ENCODE measurements at places on chromosomes 16 and 17.

GRCh38 chr17:48954300-48954755 is 9.7 kb upstream of the SNF8 start:
- DNase-seq = no peak

GRCh38 chr16:50548125-50548908 is at the start of gene NKD1:
Gene NKD1 (plus strand): TSS chr16:50548396. CDS start chr16:50548554, 158 bp downstream.
- no peak for DNase-seq

- no peak for DNase-seq
These were observed 62.6 kb upstream of the ENDOV start for GRCh38 chr17:80352216-80352895.

DNA sequence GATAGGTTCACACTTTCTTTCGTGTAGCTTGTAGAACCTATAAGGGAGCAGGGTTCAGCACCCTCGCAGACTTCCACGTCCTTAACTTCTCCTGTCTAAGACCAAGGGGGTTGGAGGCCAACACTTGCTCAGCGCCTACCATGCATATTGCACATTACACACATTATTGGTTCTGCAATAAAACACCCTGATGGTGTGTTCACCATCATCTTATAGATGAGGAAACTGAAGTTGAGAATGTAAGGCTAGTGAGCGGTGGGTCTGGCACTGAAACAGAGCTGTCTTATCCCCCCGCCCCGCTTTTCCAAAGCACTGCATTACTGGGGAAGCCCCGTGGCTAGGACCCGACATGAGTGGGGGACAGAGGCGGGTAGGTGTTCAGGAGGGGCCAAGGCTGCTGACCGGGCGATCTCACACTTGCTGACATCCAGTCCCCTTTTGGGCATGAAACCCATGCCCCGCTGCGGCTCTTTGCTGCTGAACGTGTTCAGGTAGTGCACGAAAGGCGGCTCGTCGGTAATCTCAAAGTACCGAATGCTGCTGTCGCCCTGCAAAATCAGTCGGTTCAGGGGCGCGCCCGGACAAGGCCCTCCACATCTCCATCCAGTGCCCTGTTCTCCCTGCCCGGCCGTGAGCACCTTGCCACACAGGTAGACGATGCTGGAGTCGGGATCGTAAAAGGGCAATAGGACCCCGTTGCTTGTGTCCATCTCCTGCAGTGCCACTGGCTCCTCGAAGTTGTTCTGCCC is 6.2 kb downstream of the CORO6 start:
- DNase-seq = no peak

GRCh38 chr16:450785-451512 is 25.5 kb downstream of the RAB11FIP3 start:
- no peak for DNase-seq

DNA sequence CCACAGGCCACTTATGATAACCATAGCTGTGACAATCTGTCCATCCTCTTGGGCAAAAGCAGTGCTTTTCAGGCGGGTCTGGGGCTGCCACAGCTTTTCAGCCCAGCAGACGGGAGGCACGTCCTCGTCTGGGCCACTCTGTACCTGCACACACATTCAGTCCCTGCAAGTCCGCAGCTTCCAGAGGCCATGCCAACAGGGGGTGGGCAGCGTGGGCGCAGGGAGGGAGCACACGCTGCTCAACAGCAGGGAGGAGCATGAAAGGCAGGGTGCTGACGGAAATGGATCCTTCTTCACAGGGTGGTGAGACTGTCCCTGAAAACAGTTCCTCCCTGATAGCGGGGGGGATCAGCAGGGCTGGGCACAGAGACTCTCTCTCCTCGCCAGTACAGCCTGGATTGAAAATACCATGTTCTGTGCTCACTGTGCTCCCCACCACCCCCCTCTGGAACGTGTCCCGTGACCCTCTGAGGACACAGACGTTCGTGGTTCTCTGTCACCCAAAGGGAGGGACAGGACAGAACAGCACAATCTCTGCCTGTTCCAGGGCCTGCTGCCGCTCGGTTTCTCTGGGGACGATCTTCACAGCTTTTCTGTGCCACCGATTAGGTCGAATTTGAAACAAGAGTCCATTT is 41.7 kb downstream of the PEMT start:
- no peak for DNase-seq

GRCh38 chr17:40479754-40480480 is 21.5 kb downstream of the TNS4 start:
- DNase-seq = no peak

- DNase-seq = no peak
These were observed 81.4 kb downstream of the SDR42E1 start for GRCh38 chr16:81929841-81930240.

DNA sequence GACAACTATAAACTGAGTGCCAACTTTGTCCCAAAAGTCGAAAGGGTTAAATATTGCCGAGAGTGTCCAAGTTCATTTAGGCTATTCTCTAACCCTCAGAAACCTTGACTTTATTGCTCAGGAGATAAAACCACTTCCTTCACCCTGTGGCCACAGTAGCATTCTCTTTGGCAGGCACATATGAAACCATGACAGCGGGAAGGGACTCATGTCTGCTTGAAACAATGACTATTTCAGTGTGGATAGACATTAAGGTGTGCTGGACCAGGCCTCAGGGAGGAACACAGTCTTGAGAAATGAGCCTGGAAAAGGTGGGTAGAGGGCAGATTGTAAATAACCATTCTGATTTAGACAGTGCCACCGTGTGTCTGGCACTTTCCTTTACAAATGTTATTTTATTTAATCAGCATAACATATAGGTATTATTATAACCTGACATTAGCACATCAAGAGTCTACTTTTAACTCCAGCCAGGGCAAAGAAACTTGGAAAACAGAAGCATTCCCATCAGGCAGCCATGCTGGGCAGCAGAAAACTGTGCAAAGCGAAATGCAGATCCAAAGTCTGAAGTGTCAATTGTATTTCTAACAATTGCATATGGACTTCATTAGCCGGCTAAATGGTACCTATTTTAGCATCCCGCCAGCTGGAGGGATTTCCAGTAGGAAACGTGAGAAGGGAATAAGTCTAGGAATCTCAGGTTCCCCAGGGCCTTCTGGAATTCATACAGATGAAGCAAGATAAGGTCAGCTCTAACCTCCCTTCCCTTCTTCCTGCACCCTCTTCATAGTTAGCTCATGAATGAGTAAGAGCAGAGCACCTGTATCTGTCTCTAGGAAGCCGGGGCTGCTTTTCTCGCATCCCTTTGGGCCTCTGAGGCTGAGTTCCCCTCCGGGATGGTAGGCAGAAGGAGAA is 212.8 kb upstream of the ELAC2 start:
- no peak for DNase-seq

DNA sequence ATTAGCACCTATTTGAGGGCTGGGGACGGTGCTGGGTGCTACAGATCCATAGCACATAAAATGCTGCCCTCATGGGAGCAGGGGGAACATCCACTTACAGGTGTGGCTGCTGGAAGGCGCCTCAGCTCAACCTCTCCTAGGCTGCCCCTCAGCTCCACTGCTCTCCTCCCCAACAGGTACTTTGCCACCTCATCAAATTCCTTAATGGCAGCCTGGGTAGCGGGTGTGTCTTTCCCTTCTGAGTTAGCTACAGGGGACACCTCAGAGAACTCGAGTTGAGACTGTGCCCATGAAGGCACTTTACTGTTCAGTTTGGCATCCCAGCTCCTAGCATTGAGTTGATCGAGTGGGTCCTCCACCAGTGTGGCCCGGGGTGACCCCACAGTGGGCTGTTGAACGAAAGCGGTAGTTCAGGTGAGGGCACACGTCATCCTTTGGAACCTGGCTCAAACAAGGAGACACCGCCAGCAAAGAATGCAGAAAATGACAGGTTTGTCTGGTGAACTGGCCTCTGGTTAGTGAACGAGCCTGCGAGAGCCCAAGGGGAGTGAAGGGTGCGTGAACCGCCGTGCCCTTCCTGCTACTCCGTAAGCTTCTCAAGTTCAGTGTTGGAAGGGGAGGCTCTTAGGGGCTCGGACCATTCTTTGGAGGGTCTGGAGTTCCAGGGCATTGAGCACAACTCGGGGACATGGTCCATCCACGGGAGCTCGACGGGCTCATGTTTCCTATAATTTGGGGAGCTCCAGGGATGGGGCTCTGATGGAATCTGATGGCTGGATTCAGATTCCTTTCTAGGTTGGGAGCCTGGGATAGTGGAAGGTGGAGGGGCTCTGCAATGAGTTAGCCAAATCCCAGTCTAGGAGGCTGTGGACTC is 3.5 kb upstream of the CMIP start:
- DNase-seq = no peak

DNA sequence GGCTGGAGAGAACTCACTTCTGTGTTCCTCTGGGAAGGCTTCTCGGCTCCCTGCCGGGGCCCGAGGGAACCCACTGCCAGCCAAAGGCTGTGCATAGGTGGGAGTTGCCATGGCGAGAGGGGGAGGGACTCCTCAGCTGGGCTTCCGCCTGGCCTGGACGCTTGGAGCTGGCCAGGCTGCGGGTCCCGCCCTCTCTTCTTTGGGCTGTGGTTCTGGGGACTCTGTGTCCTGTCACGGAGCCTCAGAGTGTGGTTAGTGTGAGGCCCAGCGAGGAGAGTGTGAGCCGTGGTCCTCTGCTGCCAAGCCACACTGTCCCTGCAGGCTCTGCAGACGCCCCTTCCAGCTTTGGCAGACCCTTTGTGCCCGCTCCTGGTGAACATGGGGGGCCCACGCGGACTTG is 123.1 kb downstream of the OR1D5 start:
- no peak for DNase-seq

DNA sequence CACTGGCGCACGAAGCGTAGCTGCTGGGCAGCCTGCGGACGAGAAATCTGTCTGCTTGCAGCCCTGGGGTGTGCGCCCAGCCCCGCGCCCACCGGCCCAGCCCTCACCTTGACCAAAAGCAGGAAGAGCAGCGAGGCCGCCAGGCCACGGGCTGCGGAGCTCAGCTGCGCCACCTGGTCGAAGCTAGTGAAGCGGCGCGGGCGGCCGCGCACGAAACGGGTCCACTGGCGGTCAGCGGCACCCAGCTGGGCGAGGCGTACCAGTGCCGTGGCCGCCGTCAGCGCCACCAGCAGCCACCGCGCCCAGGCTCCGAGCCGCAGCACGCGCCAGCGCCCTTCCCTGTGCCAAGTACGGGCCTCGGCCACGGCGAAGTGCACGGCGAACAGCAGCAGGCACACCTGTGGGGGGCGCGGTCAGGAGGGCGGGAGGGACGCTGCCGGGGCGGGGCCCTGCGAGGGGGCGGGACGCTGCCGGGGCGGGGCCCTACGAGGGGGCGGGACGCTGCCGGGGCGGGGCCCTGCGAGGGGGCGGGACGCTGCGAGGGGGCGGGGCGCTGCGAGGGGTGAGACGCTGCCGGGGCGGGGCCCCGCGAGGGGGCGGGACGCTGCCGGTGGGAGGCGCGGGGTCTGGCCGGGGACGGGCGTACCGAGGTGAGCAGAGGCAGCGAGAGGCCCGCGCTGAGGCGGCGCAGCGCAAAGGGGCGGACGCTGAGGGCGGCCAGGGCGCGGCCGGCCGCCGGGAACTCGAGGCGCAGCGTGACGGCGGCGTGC is 43.2 kb downstream of the TSC2 start:
- DNase-seq = no peak

DNA sequence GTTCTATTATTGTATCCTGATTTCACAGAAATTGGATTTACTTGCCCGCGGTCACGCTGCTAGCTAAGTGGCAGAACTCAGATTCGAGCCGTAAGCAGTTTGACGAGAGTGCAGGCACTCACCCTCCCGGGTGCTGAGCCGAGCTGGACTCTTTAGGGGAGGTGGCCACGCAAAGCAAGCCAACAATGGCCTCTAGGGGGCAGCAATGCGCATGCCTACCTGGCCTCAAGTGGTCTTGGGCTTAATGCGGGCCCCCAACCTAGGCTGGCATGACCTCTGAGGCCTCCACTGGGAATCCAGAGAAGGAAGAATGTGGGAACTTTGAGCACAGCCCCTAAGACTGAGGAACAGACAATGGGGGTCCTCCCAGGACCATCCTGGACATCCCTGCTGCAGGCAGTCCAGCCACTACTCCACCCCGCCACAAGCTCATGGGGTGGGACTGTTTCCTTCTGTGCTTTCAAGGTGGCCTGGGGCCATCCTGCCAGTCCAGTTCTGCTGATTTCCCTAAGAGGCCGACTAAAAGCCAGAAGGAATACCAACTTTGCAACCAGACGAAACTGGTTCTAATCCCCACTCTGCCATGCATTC is 276.5 kb downstream of the XYLT1 start:
- no peak for DNase-seq

GRCh38 chr16:73166441-73166851 is 118.5 kb upstream of the ZFHX3 start:
- DNase-seq = no peak

DNA sequence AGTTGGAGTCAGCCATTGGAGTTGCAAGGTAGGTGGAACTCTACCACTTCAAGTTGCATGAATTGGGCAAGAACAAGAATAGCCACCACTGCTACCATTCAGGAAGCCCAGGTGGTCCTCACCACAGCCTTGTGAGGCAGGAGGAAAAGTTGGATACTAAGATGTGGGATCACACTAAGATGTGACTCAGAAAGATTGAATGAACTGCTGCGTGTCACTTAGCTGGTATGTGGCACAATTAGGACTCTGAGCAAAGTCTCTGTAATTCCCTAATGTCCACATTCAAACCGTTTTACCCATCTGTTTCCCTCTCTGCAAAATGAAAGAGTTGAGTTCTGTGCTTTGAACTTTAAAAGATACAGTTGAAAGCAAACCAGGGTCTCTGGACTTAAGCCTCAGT is 44.7 kb upstream of the HS3ST3A1 start:
- DNase-seq = no peak

DNA sequence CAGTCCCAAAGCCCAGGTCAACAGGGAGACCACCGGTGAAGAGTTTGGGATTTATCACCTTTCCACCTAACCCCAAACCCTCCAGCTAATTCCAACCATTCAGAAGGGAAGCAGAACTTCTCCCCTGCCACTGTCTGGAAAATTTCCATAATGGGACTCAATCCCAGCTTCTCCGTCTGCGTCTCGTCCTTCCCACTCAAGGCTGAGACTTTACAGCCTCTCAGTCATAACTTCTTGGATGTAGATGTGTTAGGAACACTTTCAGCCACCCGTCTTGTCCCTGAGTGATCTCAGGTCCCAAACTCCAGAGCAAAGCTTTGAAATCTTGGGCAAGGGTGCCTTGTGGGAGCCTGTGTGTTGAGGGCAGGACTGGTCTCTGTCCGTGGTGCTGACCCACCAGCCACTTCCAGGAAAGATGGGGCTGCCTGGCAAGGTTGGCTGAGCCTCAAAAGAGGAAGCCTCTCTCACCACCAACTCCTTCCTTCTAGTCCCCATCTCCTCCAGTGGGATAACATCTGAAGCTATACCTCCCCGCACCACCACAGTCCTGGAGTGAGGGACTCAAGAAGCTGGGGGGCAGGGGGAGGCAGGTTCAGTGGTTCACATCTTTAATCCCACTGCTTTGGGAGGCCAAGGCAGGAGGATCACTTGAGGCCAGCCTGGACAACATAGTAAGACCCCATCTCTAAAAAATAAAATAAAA is 9.3 kb downstream of the GAS2L2 start:
- DNase-seq = no peak

DNA sequence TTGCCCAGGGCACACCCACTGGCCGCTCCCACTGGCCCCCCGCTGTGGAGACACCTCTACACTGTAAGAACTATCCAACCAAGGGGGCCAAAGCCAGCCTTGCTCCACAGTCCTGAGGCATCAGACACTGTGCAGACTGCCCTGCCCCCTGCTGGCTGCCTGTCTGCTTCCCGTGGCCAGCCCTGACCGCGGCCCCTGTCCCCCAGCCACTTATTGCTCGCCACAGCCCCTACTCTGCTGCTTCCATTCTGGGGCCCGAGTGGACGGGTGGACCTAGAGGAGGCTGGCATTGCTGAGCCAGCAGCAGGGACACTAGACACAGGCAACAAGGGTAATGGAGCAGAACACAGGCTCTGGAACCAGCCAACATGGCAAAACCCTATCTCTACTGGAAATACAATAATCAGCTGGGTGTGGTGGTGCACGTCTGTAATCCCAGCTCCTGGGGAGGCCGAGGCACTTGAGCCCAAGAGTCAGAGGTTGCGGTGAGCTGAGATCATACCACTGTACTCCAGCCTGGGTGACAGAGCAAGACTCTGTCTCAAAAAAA is 19.7 kb upstream of the LRRC37A3 start:
- DNase-seq = no peak
